ENCODE measurements at places on chromosomes 6 and 20.

DNA sequence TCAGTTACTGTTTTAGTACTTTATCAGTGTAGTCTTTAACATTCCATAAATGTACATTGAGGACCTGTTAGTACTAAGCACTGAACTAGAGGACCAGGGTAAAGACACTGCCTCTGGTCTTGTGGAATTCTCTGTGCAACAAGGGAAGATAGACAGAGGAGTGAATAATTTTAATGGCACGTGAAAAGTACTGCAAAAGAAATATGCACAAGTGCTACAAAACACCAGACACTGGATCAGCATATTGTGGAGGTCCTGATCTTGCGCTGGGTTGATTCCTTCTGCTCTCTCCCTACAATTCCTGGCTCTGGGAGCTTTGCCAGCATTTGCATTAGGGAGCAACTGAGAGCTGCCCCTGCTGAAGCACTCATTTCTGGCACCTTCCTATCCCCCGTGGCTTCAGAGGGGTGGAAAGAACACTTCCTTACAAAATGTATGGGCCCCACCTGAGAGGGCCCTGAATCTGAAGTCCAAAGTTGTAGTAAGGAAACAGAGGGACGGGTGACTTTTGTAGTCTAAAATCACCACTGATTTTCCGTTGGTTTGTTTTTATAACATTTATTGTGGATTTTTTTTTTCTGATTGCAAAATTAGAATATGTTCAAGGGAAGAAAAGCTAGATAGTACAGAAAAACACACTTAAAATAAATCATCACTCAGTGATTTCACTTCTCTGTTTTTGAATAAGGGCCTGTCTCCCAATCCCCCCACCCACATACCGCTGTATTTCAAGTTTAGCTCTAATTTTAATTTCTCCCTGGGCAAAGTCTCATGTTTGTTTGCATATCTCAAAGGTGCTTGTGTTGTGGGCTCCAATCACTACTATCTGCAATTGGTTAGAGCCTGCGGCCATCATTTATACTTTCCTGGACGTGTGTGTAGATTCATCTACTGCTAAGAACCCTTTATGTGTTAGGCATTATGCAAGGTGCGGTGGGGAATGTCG is 4.9 kb downstream of the PKIG start:
- DNase-seq, result no peak

DNA sequence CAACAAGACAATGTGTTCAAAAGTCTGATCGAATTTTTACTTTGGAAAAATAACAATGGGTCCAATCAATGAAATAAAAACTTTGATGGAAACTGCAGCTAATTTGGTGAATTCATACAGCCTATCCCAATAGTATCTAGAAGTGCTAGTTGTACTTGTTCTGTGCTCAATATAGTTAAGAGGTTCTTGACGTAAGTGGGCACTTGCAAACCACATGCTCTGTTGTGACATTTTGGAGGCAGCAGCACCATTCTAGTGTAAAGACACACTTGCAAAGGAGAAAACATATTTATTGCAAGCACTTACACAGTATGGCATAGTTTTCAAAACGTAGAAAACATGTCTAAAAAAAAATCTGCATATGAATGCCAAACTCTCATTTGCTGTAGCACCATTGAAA is 6.7 kb upstream of the KLHL31 start:
- no peak for DNase-seq

GRCh38 chr20:36875702-36876472 is at the start of gene TLDC2:
Gene TLDC2 (plus strand): TSS chr20:36876138. CDS start chr20:36876175, 37 bp downstream.
- no peak for DNase-seq

DNA sequence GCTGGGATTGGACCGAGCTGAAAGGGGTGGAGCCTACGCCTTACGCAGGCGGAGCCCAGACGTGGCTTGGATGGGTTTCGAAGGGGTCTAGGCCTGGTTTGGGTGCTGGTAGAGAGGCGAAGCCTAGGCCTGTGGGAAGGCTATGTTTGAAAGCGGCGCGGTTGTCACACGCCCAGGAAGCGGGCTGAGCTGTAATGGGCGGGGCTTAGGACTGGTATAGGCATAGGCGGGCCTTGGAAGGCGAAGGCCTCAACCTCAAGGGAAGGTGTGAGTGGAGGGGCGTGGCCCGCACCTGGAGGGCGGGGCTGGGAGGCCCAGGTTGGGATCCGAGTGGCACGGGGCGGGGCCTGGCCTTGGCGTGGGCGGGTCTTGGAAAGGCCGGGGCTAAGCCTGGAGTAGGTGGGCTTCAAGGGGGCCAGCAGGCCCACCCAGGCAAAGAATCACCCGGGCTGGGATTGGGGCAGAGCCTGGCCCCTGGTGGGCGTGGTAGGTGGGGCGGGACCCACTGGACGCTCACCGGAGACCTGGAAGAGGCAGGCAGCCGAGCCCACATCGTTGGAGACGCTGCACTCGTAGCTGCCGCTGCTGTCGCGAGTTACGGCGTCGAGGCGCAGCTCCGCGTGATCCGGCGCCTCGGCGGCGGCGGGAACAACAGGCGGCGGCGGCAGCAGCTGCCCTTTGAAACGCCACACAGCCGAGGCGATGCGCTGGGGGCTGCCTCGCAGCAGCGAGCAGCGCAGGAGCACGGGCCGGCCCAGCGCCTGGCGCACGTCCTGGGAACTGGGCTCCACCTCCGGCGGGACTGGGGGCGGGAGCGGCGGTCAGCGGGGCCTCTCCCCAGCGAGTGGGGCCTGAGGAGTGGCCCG is 49.0 kb downstream of the MDGA1 start:
- DNase-seq, result no peak

GRCh38 chr6:116471531-116471930 is 10.4 kb downstream of the CALHM6 start:
- DNase-seq, result no peak

GRCh38 chr20:52078289-52078688 is 113.3 kb downstream of the ZFP64 start:
- DNase-seq, result no peak

- DNase-seq, result no peak
Measured at GRCh38 chr6:56838965-56839364, 115.9 kb upstream of the BEND6 start.

GRCh38 chr20:63190828-63191227 is 25.1 kb downstream of the YTHDF1 start:
- DNase-seq, result no peak

DNA sequence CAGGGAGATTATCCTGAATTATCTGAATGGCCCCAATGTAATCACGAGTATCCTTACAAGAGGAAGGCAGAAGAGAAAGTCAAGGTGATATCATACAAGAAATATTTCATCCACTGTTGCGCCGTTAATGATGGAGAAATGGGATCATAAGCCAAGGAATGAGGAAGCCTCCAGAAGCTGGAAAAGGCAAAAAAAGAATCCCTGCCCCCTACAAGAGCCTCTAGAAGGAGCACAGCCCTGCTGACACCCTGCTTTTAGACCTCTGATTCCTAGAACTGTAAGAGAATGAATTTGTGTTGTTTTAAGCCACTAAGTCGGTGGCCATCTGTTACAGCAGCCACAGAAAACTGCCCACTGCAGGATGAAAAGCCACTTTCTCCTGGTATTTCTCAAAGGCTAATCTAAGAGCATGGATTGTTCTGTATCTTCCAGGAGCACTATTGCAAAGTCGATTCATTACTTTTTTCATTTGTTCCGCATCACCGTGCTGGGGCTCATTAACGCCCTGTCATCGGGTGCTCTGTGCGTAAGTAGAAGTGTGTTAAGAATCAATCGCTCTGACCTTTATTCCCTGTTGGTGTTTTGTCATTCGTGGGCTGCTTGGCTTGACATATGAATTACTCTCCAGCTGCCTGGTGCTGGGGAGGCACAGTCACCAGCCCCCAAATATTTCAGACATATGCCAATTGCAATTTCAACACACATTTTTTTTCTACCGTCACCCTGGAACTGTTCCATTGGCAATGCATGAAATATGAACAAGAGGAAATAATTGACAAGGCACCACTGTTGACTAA is 117.0 kb downstream of the PCSK2 start:
- DNase-seq, result no peak

DNA sequence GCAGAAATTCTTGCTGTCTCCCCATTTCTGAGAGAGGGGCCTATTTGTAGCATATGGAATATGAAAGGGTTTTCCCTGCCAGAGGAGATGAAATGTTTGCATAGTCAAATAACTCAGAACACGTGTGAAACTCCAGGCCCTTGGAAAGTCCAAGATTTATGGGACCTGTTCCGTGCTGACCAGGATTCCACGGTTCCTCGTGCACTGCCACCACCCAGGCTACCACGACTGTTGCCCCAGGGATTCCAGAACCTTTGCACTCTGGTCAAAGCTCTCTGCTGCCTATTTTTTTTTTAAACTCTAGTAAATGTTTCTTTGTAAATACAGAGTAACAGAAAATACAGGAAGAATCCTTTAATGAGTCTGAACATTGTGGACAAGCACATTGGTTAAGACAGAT is 35.0 kb downstream of the MYLK4 start:
- DNase-seq, result no peak

All from epithelial cell of proximal tubule (primary cell).